GOT3 (cell line): ENCODE measurements at places on chromosomes 6 and 20.

DNA sequence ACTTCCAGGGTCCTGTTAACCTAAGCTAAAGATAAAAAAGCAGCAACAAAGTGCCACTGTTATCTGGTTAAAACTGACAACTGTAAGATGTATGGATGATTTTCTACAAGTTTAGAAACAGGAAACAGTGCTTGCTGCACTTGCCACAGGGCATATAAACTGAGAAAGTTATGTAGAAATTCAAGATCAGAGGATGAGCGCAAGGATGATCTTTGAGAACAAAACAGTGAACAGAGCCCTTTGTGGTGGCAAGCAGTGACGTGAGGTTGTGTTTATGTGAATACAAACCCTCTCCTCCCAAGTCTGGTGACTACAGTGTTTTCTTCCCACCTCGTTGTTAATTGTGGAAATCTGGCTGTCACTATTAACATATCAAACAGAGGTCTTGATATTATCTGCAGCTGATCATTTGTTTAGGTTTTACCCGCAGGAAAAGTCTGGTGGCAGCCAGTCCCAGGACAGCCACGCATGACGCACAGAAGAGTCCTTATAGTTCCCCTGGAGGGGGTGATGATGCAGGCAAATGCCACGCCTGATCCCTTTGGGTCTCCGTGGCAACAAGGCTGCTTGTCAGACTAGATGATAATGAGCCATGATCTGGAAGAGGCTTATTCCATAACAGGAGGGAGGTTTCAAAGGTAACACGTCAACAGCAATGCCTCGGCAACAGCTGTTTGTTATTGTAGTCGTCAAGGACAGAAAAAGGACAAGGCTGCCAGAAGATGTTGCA lies 43.1 kb upstream of the TNFAIP3 start:
- no peak for DNase-seq

DNA sequence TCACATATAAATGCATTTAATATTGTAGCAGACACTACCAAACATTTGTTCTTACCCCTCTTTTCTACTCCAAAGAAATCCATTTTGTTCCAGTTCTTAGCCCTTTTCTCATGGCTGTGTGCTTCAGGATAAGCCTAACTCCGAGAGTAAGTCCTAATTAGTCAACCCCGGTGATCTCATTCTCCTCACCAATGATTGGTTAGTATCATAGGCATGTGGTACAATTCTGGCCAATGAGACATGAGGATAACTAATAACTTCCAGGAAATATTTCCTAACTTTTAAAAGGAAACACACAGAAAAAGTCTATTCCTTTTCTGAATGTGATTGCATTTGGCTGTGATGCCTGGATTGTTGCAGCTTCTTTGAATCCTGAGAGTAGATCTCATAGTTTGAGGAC lies 116.0 kb downstream of the GPR63 start:
- no peak for DNase-seq

GRCh38 chr6:116507324-116507723 lies 4.1 kb upstream of the CALHM5 start:
- DNase-seq = no peak

DNA sequence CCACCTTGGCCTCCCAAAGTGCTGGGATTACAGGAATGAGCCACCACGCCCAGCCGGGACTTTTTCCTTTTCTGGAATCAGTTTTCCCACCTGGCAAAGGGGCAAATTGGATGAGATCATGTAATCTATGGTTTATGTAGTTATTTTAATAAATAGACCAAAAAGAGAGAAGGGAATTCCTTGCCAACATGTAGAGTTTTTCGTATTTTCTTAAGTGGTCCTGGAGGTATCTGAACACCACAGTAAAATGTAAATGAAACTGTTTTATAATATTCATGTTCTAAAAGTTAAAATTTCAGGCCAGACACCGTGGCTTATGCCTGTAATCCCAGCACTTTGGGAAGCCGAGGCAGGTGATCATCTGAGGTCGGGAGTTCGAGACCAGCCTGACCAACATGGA lies 185.1 kb upstream of the ZNF217 start:
- DNase-seq = no peak

DNA sequence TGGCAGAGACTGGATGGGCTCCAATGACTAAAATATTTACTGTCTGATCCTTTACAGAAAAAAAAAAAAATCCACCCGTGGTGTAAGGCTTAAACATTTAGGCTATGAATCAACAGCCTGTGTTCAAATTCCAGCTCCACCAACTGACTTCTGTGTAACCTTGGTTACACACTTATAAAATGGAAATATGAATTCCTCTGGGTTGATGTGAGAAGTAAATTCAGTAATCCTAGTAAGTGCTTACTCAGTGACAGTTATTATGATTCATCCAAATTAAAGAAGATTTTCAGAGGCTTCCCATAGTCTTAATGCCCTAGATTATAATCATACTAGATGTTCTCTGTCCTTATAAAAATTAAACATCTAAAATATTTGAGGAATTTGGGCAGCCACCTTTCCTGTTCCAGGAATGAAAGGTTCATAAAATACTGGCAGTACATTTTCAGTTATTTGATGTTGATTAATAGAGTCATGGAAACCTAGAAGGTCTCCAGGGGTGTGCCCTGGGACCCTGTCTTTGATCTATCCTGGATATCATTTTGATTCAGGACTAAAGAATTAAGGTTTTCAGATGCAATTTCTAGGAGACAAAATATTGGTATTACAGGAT lies 180.3 kb upstream of the ZNF217 start:
- DNase-seq = peak; percentile 63

GRCh38 chr20:40600441-40601219 lies 88.4 kb downstream of the MAFB start:
- no peak for DNase-seq

DNA sequence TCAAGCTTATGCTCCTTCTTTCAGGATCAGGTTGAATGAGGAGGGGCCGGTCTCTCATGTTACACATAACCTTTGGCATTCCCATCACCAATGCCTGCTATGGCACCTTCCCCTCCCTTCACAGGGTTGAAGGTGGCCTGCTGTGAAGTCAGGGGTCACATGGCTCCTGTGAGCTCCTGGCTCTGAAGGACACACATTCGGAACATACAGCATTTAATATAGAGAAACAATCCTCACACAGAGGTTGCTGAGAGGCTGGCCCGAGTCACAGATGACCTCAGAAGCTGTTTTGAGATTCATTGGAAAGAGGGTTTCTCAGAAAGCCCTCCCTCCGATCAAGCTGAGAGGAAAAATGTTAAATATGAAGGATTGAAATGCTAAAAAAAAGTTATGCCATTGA lies 82.1 kb downstream of the PSMG4 start:
- DNase-seq = no peak

DNA sequence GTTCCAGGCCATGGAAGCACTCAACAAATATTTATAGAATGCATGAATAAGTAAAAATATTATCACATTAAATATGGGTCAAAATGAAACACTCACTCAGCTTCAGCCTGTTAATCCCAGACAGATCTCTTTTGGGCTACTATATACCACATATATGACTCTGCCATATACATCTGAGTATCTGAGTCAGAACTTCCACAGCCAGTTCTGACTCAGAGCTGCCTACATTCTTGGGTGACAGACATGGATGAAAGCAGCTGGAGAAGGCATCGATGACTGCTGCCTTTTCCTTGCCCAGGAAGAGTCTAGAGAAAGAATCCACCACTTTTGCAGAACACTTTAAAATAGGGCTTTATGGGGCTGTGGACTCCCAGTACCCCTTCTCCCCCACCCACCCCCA lies 11.5 kb upstream of the PDYN start:
- DNase-seq = no peak

GRCh38 chr6:3721810-3722621 lies 29.5 kb downstream of the PXDC1 start:
- no peak for DNase-seq

DNA sequence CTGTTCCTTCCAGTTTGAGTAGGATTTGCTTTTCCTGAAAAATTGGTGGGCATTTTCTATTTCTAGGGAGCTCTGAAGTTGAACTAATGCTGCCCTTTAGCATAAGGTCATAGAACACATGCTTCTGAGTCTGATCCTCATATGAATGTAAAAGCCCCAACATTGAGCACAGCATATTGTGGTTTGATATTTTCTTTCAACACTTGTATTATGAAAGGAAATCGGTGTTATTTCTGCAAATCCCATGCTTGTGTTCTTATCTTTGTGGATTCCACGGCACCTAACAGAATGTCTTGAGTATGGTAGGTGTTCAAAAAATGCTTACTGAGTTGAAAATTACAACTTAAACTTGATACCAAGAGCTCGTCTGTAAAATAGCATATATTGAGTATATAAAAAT lies 85.8 kb downstream of the TRMT11 start:
- no peak for DNase-seq

DNA sequence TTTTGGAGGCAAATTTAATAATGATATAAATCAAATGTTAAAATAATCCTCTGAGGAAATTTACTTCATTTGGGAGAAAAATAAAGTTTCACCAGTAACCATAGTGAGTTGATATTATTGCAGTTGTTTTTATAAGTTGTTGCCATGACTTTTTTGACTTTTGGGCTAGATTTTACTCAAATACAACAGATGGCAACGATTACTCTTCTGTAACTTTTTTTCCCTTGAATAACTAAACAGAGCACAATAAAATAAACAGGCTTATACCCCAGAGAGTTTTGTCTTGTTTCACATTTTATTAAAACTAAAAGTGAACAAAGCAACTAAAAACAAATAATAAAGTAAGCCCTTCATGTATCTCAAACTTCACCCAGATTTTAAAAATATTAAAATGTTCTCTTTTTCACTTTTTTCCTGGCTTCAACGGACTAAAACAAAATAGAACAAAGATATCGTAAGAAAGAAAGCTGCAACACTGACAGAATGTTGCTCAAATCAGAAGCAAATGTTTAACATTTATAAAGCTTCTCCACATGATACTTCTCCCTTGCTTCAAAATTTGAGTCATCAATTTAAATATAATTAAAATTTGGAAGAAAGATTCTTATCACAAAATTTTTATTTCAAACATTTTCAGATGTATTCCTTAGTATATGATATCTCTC lies 42.5 kb upstream of the BMP5 start:
- DNase-seq = no peak

DNA sequence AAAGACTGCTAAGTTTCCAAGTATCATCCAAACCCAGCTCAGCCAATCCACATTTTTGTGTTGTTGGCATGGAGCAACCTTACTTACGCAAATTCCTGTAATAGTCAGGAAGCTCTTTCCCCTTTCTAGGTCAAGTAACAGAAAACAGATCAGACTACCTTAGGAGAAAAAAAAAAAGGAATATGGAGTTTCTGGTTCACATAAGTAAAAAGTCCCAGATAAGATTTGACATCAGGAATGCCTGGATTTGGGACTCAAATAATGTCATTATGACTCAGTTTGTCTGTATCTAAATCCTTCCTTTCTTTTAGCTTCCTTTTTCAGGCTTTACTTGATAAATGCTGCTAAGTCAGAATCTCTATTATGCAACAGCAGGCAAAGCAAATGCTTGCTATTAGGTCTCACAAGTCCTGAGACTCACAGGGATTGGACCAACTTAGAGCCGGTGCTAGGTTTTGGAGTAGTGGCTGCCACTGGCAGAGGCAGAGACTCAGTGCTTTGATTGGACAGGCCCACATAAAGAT lies 44.5 kb downstream of the NCOA7 start:
- DNase-seq = no peak

- DNase-seq = no peak
These were observed 4.5 kb downstream of the HIVEP2 start for GRCh38 chr6:142940487-142940886.
